ENCODE measurements at places on chromosomes 1 and 21.

DNA sequence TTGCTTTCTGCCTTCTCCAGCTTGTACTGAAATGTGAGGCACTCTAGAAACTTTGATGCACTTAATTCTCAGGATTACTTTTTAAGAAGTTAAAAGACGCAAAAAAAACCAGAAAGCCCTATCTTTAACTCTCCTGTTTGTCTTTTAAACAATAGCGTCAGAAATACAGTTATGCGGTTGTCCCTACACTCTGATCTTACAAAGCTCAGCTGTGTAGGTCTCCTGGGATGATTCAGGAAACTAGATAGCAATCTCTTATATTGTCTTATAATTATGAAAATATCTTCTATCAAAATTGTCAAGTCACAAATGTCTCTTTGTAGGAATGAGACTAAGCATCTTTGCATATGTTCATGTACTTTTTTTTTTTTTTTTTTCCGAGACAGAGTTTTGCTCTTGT, 26.9 kb upstream of the RCAN3 start:
- no peak for DNase-seq

DNA sequence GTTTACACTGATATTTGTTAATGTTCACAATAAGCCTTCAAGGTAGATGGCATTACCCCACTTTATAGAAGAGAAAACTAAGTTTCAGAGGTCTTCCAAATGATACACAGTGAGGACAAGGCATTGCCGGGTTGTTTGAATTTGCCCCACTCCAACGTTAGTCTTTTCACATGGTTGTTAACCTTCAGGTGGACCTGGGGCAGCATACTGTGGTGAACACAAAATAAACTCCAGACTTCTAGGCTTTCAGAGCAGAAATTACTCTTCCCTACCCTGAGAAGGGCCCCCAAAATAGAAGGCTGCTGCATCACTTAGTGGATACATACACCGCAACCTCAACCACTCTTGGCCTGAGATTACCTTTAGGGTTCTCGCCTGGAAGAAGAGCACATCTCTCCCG, 3.4 kb upstream of the KHDRBS1 start:
- no peak for DNase-seq

GRCh38 chr1:67029472-67029871, 24.5 kb downstream of the SLC35D1 start:
- DNase-seq = no peak

DNA sequence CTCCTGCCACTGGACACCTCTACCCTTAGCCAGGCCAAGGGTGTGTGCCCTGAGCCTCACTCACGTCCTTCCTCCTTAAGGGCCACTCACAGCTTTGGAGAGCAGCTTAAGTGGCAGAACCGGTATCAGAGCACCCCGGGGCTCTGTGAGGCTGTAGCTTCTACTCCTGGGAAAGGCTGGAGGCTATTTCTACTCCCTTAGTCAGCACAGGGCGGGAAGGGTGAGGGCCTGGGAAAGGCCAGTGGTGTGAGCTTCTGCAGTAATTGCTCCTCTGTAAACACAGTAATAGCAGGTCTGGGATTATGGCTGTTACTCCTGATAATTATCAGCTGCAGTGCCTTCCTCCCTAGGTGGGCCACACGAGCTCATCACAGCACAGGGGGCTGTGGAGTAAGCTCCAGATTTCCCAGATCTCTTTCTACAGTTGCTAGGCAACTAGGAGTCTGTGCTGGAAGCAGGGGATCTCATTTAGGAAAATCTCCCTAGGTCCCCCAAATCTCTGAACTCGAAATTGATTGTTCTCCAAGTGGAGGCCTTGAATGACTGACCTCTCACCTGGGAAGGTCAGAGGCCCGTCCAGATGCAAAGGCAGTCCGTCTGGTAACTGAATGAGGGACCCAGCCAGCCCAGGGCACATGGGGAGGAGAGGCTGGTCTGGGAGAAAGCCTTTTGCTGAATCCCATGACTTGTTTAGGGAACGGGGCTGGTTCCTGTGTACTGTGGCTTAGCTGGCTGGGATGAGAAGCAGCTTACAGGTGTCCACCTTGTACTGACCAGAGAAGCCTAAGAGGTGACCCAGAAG, 29.3 kb downstream of the IER5 start:
- DNase-seq = peak; percentile 87

GRCh38 chr1:235286667-235287066, 41.3 kb downstream of the ARID4B start:
- DNase-seq = no peak

DNA sequence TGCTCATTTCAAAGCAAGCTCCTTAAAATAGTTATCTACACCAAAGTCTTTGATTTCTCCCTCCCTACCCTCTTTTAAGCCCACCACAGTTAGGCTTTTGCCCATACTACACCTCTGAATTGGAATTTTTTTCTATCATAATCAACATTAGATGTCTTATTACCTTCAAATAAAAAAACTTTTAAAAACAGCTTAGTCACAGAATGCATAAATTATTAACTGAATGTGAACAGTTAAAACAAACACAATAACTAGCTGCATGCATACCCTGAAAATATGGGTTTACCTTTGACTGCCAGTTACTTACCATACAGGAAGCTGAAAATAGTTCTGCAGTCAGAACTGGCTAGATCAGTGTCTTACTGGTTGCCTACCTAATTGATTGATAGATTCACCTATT, 210.9 kb downstream of the TGFB2 start:
- no peak for DNase-seq

DNA sequence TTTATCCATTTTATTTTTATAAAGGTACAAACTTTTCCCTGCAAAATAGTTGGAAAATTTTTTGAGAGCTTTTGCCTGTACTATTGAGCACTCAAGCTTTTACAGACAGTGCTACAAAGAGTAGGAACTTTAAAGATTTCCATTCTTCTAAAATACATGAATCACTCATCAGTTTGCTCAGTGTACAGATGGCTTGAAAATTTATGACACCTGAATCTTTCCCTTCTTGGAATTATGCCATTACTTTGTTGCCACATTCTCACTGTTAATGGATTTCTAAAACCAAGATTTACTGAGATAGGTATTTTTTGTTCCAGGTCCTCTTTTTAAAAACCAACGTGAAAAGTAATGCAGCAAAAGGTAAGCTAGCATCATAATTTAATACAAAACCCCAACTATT, 76.0 kb downstream of the GPATCH2 start:
- no peak for DNase-seq

- DNase-seq = peak; percentile 67
Measured at GRCh38 chr1:40404670-40405462, 31.3 kb downstream of the SMAP2 start.

DNA sequence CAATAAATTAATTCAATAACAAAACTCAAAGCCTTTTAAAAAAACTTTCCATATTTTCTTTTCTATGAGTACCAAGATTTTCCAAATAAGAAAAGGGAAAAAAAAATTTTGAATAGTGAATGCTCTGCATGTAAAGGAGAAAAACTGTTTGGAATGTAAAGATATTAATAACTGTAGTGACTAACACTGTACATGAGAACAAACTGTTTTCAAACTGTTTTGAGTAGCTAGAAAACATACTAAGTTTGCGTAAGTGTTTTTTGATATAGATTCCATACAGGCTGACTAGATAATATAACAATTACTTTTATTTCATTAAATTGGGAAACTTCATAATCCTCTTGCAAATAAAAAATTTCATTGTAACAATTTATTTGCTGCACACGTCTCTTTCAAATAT, 150.5 kb downstream of the DPYD start:
- DNase-seq = no peak

DNA sequence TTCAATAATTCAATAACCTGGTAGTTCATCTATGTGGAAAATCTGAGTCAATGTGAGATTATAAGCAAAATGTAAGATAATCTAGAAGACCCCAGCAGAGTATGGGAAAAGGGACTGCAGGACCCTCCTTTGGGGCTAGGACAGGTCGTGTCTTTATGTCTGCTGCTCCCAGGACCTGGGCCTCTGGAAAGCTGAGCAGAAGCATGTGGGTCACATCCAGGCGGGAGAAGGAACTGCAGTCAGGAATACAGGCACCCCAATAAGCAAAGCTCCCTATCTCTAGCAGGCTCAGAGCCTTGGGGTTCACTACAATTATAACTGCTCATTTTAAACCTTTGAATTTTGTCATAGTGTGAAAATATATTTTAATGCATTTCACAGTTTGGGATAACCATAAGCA, 73.9 kb upstream of the MCOLN3 start:
- DNase-seq = no peak

DNA sequence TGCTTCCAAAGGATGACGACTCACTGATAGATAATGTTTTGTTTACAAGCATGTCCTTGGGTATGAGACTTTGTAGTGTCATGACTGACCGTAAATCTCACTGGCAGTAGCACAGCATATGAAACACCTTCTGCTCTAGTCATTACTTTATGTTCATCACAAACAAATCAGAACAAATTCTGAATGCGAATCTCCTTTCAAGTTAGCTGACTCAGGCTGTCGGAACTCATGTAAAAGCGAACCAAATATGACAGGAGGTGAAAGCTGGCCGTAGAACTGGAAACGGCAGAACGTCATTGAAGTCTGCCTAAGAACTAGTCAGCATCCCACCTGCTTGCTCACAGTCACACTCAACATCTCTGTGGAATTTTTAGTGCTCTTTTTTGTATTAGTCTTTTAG, 143.9 kb downstream of the RGS7 start:
- peak; percentile 53 for DNase-seq

DNA sequence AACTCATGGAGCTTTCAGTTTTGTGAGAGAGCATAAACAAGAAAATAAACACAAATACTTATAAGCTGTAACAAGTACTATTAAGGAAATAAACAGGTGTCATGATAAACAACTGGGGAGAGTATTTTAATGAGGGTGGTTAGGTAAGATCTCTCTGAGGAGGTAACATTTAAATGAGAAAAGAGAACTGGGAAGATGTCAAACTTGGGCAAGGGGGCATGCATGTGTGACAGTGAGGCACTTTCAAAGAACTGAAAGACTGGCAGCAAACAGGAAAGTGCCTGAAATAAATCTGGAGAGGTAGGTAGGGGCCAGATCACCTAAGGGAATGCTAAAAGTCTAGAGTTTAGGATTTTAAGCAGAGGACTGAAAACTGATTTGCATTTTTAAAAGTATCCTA, 37.8 kb downstream of the NSL1 start:
- DNase-seq = no peak

- peak; percentile 1 for DNase-seq
Measured at GRCh38 chr1:107964336-107965109, 457 bp downstream of the VAV3 start.

GRCh38 chr21:37711836-37712568, 204.3 kb downstream of the KCNJ6 start:
- DNase-seq = peak; percentile 73

DNA sequence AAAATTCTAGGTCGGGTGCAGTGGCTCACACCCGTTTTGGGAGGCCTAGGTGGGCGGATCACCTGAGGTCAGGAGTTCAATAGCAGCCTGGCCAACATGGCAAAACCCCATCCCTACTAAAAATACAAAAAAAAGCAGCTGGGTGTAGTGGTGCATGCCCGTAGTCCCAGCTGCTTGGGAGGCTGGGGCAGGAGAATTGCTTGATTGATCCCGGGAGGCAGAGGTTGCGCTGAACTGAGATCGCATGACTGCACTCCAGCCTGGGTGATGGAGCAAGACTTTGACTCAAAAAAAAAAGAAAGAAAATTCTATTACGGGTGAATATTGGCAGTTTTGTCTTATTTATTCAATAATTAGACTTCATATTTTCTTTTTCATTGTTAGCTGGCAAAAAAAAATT, 62.1 kb downstream of the SNX7 start:
- DNase-seq = no peak

DNA sequence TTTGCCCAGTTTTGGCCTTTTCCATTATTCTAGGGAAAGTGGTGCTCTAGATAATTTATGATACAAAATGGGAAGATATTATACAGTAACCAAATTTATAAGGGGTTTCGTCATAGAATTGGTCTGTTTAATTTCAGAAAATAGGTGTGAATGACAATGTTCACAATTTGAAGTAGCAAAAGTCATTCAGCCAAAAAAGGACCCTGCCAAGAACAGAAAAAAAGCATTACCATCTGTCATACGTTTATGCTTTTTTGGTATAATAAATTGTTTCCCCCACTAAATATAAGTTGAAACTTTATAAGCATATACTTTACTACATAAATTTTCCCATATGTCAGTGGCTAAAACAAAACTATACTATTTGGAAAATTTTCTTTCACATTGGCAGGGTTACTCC, 4.5 kb upstream of the SPAG17 start:
- no peak for DNase-seq

- DNase-seq = no peak
Measured at GRCh38 chr1:210696709-210697108, 368.0 kb downstream of the HHAT start.

DNA sequence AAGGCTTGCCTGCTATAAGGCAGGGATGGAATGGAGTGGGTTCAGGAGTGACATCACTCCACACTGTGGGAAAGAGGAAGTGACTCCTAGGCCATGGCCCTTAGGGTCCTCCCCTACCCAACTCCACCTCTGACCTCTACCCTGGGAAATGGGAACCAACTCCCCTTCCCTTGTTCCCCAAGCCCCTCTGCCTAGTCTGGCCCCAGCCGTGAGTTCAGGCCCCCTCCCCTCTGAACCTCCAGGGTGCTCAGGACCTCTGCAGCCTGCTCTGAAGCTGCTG, 3.8 kb upstream of the GUCA2A start:
- DNase-seq = no peak

DNA sequence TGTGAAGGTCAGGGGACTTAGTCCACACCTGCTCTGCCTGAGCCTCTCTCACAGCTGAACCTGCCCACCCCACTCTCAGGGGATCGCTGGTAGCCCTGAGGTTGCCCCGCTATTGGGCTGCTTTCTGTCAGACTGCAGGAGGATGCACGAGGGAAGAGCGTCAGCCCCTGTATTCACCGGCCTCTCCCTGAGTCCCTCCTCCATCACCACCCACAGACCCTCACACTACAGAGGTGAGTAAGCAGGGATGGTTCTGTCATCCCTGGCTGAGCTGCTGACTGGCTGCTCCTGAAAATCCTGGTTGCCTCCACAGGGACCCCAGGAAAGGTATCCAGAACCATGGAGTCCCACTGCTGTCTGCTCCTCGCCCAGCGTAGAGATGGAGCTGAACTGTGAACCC, 118.7 kb downstream of the SYT2 start:
- no peak for DNase-seq

GRCh38 chr1:202217516-202217915, 23.9 kb downstream of the LGR6 start:
- DNase-seq = no peak

DNA sequence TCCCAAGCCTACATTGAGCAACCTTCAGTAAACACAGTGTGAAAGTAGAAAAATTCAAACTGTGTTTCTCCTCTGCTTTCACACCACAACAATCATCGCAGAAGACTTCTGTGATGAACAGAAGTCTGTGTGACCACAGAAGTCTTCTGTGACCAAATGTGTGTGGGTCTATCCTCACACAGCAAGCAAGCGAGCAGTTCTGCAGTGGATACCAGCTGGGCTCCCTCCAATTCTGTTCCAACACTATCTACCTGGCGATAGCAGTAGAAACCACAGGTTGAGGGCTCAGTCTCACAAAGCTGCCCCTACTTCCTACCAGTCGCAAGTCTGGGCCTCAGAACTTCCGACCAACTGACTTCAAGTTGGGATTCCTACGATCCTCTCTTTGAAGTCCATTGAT, 21.0 kb upstream of the RAP1A start:
- DNase-seq = no peak

- DNase-seq = no peak
Measured at GRCh38 chr1:185674201-185674600, 60.0 kb upstream of the HMCN1 start.

GRCh38 chr21:32147041-32147440, 131.8 kb downstream of the MIS18A start:
- no peak for DNase-seq

GRCh38 chr1:150985179-150985825, 3.2 kb downstream of the ANXA9 start:
- no peak for DNase-seq

Measured in EL (cell line).